ENCODE measurements at places on chromosomes 11 and 22. TPM values are rescaled to one million over a fixed set of nuclear protein-coding genes. Genes with fewer than 3 reads are reported as not detected.
A peak's percentile ranks its signal among the peaks of the same experiment; 100 is the strongest.

- DNase-seq = no peak
Measured at GRCh38 chr11:7892840-7893254, 38.2 kb downstream of the OR10A6 start.

- DNase-seq = no peak
Measured at GRCh38 chr11:102313238-102313940, 3.9 kb upstream of the BIRC3 start.

- DNase-seq = no peak
Measured at GRCh38 chr11:78428266-78428636, 10.6 kb upstream of the GAB2 start.

- no peak for DNase-seq
Measured at GRCh38 chr11:82671451-82671850, 62.2 kb downstream of the FAM181B start.

DNA sequence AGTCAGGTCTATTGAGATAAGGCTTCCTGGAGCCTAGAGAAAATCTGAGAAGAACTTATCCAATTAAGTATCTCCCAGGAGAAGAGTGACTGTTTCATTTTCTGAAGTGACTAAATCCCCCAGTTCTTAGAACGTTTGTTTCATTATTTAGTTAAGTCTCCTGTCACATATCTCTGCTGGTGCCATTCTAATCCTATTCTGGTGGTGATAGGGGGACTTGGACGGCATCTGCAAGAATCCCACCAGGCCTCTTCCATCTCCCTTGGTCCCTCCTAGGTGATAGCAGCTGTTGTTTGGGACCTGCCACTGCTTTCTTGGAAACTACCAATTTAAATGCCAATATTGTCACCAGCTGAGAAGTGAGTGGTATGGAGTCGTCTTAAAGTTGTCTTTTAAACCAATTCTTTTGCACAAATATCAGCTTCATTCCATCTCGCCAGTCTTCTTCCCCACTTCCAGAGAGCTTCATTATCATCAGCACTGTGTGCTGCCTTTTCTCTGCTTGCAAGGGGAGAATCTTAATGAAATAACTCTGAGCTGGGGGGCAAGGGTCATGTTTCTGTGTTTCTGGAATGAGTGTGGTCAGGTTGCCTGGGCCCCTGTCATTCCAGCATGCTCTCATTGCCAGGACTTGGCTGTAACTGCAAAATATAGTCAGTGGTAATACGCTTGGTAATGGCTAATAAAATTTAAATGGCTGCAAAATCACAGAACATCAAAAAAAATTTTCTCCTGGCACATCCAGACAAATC, 104.8 kb downstream of the LDLRAD3 start:
- DNase-seq = no peak

DNA sequence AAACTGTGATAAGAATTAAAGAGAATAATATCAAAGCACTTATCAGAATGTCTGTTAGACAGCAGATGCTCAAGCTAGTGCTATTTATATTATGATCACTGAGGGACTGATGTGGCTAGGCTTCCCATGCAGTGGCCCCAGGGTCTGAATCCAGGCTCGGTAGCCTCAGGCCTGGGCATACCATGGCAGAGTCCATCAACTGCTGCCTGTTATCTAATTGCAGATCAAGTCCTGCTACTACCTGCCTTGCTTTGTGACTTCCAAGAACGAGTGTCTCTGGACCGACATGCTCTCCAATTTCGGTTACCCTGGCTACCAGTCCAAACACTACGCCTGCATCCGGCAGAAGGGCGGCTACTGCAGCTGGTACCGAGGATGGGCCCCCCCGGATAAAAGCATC, 57.5 kb downstream of the TIMP3 start:
- DNase-seq = no peak

- DNase-seq = peak; percentile 44
Measured at GRCh38 chr22:19146215-19146968, 1.9 kb upstream of the ESS2 start.

DNA sequence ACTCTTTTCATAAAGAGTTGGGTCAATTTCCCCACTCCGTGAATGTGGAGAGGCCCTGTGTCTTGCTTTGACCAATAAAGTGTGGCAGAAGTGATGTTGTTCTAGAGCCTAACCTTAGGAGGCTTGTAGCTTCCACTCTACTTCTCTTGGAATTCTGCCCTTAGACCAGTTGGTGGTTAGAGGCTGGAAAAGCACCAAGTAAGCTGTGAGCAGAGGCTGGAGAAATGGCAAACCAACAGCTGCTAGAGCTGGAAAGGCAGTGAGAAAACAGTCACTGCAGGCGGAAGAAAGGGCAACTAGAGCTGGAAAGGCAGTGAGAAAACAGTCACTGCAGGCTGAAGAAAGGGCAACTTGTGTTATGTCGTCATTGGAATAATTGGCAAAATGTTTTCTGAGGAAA, 29.8 kb upstream of the MSANTD2 start:
- DNase-seq = no peak

DNA sequence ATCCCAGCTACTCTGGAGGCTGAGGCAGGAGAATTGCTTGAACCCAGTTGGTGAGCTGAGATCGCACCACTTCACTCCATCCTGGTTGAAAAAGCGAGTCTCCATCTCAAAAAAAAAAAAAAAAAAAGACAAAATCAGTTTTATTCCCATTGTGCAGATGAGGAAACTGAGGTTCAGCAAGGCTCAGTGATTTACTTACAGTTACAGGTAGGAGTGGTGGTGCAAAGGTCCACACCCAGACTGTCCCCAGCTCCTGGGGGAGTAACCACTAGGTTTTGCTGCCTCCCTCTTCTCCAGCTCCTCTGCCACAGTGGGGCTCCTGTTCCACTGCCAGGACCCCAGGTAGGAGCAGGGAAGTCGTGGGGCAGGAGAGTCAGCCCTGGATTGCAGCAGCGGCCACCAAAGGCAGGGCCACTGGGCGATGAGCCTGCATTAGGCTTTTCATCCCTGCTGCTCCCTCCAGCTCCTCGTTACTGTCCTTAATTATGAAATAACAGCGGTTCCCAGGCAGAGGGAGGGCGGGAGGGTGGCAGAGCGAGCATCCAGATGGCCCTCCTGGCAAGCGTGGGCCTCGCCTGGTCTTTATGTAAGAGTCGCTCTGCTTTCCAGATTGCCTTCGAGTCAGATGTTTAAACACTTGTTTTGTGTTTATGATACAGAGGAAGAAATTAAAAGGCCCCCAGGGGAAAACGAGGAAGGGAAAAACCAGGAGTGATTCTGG, 15.5 kb upstream of the RASD2 start:
- DNase-seq = no peak

DNA sequence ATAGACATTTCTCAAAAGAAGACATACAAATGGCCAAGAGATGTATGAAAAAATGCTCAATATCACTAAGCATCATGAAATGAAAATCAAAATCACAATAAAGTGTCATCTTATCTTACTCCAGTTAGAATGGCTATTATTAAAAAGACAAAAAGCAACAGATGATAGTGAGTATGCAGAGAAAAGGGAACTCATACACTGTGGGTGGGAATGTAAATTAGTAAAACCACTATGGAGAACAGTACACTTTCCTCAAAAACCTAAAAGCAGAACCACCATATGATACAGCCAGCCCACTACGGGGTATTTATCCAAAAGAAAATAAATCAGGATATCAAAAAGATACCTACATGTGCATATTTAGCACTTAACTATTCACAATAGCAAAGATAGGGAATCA, 700.0 kb upstream of the ANO5 start:
- DNase-seq = no peak

- no peak for DNase-seq
Measured at GRCh38 chr11:121887976-121888557, 227.9 kb downstream of the BLID start.

DNA sequence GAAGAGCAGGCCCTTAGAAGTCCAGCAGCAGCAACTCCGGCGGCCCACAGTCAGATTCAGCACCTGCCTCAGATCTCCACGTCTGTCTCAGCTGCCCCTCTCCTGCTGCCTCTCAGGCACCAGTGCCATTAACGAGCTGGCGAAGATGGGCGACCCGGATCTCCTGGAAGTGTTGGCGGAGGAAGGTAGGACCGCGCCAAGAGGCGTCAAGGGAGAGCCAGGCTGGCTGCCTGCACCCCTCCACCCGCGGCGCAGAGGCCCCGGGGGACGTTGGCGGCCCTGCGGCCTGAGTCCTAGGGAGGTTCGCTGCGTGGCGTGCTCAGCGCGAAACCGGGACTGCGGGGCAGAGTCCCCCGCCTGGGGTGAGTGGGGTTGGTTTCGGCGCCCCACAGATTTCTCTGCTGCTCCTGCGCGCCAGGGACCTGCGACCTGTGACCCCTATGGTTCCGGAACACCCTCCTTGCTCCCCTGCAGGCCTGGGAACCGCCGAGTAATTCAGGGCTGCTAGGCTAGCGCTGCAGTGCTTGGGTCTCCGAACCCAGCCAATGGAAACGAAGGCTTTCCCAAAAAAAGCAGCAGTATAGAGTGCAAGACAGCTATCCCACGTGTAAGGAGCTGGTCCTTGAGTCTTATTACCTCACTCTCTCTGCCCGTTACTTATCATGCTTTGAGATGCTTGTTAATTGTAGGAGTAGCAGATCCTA, 615 bp downstream of the ANO5 start:
- DNase-seq = peak; percentile 70

DNA sequence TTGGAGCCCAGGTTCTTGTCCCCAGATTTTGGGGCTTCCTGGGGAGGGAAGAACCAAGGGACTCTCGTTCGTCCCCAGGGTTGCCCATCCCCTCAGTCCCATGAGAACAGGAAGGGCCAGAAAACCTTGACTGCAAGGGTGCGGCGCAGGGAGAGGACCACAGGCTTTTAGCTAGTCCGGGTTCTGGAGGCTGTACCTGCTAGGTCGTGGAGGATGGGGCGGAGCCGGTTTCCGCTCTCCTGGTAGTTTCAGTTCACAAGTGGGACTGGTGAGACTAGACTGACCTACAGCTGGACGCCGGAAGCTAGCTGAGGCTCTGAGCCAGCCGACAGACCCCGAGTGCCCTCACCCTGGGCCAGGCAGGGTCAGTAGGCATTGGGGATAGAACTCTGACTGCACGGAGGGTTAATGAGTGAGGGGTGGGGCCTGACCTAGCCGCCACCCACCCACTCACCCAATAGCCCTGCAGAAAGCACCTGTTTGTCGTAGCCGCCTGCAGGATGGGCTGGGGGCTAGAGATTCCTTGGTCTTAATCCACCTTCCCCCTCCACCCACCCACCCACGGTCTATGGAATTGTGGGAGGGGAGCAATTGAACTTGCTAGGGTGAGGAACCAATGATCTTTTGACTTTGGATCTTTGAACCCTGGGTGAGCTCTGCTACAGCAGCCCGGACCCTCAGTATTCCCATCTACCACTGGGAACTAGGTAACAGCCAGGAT, 1.5 kb downstream of the MAFF start:
- peak; percentile 85 for DNase-seq

DNA sequence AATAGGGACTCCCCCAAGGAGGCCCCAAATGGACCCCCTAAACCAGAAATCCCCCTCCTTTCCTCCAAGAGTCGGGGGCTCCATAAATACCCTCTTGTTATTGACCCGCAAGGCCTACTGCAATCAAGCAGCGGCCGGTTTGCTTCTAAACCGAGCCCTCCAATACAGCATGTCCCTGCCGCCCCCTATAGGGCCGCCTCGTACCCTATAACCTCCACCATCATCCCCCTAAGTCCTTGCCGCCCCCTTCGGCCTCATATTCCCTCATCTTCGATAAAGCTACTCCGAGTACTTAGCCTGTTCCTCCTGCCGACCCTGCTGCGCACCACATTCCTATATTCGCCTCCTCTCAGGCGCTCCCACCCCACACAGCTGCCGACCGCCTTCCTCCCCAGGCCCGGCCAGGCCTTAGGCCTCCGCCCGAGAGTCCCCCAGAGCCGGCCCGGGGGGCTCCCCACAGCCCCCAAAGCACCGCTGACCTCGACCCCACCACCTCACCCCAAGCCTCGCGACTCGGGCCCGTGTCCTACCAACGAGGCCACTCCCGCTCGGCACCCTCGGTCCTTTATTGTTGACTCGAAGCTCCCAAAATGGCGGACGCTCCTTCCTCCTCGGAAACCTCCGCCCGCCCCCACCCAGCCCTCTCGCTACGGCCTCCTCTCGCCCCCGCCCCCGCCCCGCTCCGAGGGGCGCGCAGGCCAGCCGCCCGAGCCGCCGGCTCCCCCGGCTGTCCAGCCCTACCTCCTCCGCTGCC, 430 bp downstream of the DDX6 start:
- no peak for DNase-seq

- no peak for DNase-seq
Measured at GRCh38 chr22:31211482-31211861, 626 bp upstream of the LIMK2 start.

DNA sequence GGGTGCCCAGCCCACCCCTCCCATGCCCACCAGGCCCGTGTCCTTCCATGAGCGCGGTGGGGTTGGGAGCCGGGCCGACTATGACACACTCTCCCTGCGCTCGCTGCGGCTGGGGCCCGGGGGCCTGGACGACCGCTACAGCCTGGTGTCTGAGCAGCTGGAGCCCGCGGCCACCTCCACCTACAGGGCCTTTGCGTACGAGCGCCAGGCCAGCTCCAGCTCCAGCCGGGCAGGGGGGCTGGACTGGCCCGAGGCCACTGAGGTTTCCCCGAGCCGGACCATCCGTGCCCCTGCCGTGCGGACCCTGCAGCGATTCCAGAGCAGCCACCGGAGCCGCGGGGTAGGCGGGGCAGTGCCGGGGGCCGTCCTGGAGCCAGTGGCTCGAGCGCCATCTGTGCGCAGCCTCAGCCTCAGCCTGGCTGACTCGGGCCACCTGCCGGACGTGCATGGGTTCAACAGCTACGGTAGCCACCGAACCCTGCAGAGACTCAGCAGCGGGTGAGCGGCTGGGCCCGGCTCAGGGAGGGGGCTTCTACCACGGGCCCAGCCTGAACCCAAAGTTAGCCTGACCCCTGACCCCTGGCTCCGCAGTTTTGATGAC, 3.0 kb downstream of the PKP3 start:
- no peak for DNase-seq

GRCh38 chr11:67371189-67371910, 2.0 kb downstream of the CLCF1 start:
- DNase-seq = peak; percentile 77

- no peak for DNase-seq
Measured at GRCh38 chr22:30781271-30781875, 86.7 kb downstream of the OSBP2 start.

OR52E8 gene
- not detected for total RNA-seq

UPK2 gene
- not detected for total RNA-seq

PHF21B gene
- total RNA-seq = 0.12 TPM

MTMR2 gene
- total RNA-seq = 27.0 TPM

OR51B2 gene
- not detected for total RNA-seq

SULT4A1 gene
- total RNA-seq = not detected

CDCA5 gene
- 1.7 TPM for total RNA-seq
